ENCODE measurements at places on chromosomes 16 and 17. TPM values are rescaled to one million over a fixed set of nuclear protein-coding genes. Genes with fewer than 3 reads are reported as not detected.

DNA sequence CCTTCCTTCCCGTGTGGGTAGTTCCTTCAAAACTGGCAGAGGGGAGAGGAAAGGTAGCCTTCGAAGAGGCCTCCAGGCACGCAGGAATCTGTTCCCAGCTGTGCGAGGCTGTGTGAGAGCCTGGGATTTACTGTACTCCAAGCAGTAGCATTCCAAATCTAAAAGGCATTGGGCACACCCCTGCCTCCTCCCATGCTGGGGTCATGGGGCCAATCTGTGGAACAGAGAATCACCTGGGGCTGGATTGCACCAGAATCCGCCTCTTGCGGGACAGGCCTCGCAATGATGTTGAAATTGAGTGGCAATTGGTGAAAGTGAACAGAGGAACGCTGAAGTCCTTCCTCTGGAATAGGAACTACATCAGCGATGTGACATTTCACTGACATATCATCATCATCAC, 72.5 kb upstream of the IRX3 start:
- no peak for DNase-seq
- H3K27me3 ChIP-seq: no peaks in the 10 kb centered on the region
- H3K27ac ChIP-seq: no peak overlapping the region
- H3K4me1 ChIP-seq: no peaks in the 10 kb centered on the region

- no peak for DNase-seq
- H3K4me3 ChIP-seq: no peak overlapping the region
- no peaks in the 10 kb centered on the region for H3K36me3 ChIP-seq
Observed at GRCh38 chr17:51085150-51085805, 35.4 kb downstream of the SPAG9 start.

GRCh38 chr17:58665946-58666857, 25.6 kb downstream of the TEX14 start:
- no peak for DNase-seq
- H3K4me3 ChIP-seq: no peak overlapping the region
- no peaks in the 10 kb centered on the region for H3K36me3 ChIP-seq
- no peaks in the 10 kb centered on the region for H3K27me3 ChIP-seq
- peak overlapping the region; percentile 52 for H3K27ac ChIP-seq

DNA sequence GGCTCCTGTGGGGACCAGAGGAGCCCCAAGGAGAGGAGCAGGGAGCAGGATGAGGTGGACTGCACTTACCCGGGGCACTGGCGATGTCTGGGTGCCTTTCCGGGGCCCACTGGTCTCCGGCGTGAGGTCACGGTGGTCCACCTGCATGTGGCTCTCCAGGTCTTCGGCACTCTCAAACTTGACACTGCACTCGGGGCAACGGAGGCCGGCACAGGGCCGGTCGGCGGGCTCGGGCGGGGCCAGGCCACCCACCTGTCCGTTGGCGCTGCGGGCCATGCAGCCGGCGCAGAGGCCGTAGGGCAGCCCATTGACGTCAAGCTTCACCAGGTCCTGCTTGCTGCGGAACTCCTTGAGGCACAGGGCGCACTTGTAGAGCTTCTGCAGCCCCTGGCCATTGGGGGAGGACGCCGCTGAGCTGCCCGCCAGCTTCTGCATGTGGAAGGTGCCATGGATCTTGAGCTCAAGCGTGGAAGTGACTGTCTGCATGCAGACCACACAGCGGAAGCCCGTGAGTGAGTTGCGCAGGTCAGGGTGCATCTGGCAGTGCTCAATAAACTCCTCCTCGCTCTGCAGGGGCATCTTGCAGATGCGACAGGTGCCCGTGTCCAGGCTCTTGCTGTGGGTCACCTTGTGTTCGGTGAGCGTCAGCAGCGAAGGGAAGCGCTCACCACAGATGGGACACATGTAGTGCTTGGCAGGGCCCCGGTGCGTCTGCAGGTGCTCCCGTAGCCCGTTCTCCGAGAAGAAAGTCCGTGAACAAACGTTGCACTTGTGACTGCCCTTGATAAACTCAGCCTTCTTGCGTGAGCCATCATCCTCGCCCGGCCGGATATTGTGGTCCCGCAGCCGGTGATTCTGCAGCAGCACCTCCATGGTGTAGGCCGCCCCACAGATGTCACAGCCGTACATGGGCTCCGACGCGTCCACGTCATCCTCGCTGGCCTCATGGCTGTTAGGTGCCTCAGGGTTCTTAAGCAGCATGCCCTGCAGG, 220.0 kb downstream of the ZNF423 start:
- no peaks in the 10 kb centered on the region for H3K27me3 ChIP-seq
- no peak overlapping the region for H3K4me3 ChIP-seq
- H3K27ac ChIP-seq: no peak overlapping the region
- no peak for DNase-seq
- H3K36me3 ChIP-seq: no peaks in the 10 kb centered on the region
- peaks cover 28% of the 10 kb centered on the region for H3K4me1 ChIP-seq

GRCh38 chr17:77318491-77319210, 177.9 kb downstream of the SEC14L1 start:
- no peaks in the 10 kb centered on the region for H3K36me3 ChIP-seq
- H3K4me3 ChIP-seq: peak overlapping the region; percentile 38
- H3K27me3 ChIP-seq: no peaks in the 10 kb centered on the region
- no peak for DNase-seq
- H3K4me1 ChIP-seq: no peaks in the 10 kb centered on the region
- peak overlapping the region; percentile 97 for H3K27ac ChIP-seq

DNA sequence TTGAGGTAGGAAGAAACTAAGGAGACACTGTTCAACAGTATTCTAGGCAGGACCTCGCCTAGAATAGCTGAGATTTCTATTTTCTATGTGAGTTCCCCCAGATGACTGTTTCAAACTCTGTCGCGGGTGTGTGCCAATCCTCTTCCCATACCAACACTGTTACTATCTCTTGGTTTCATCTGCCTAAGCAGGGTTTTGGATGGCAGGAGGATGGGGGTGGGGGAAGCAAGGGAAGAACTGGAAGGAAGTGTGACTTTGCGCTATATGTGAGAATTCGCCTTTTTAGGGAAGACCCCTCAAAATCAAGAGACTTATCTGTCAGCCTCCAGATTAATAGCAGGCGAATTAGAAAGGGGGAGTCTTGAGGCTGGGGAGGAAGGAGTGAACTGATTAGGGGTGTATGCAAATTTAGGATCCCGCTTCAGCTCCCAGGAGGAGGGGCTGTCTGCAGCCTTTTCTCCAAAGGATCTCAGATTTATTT, 521 bp upstream of the G6PC3 start:
- peak overlapping the region; percentile 24 for H3K27ac ChIP-seq
- DNase-seq: no peak
- no peaks in the 10 kb centered on the region for H3K4me1 ChIP-seq
- H3K36me3 ChIP-seq: no peaks in the 10 kb centered on the region
- H3K4me3 ChIP-seq: peak overlapping the region; percentile 67
- no peaks in the 10 kb centered on the region for H3K27me3 ChIP-seq

DNA sequence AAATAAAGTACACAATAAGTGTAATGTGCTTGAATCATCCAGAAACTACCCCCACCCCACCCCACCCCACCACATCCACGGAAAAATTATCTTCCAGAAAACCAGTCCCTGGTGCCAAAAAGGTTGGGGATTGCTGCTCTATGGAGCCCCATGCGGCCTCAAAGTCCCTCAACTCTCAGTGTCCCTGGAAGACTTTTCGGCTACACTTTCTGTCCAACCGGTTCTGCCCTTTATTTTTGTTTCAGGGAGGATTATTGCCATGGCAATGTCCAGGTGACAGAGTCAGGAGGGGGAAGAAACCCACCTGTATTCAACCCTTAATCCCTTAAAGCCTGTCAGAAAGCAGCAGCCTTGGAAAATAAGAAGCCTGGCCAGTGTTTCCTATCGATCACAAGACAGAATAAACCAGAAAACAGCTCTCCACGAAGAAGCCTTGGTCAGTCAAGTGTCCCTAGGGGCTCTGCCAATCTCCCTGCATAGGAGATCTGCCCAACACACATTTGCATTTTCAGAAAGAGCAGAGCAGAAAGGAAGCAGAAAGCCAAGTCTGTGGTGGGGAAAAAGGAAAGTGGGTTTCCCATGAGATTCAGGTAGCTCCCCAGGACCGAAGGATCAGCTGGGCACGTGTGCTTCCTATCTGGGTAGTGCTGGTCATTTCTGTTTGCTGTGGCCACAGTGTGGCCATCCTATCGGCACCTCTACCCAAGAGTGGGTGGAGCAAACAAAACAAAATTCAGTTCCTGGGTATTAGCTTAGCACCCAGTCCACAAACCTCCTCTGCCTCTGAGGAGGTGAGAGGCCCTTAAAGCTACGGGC, 342.7 kb downstream of the SOX9 start:
- no peaks in the 10 kb centered on the region for H3K36me3 ChIP-seq
- no peak overlapping the region for H3K4me3 ChIP-seq
- DNase-seq: no peak
- H3K27ac ChIP-seq: no peak overlapping the region
- peaks cover 3% of the 10 kb centered on the region for H3K4me1 ChIP-seq

- no peaks in the 10 kb centered on the region for H3K4me1 ChIP-seq
- no peaks in the 10 kb centered on the region for H3K27me3 ChIP-seq
- no peak overlapping the region for H3K4me3 ChIP-seq
- H3K27ac ChIP-seq: no peak overlapping the region
- no peaks in the 10 kb centered on the region for H3K36me3 ChIP-seq
- DNase-seq: no peak
Observed at GRCh38 chr17:45708707-45709290, 75.3 kb upstream of the CRHR1 start.

GRCh38 chr17:27379888-27380533, 76.2 kb upstream of the KSR1 start:
- no peaks in the 10 kb centered on the region for H3K27me3 ChIP-seq
- no peaks in the 10 kb centered on the region for H3K36me3 ChIP-seq
- peak overlapping the region; percentile 44 for H3K4me3 ChIP-seq

DNA sequence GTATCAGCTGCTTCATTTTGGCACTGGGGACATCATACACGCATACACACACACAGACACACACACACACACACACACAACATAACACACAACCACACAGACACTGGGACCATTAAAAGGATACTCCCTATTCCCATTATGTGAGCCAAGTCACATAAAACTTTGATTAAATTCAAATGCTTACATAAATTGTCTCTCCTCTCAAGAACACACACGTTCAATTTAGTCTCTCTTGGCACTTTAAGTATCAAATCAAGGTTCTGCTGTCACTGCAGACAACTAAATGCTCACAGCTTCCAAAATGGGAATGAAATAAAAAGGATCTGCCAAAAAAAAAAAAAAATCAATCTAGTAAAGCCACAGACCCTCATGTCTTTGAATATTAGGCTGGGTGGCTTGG, 184.9 kb downstream of the RBFOX1 start:
- H3K4me3 ChIP-seq: no peak overlapping the region
- DNase-seq: no peak
- H3K27ac ChIP-seq: no peak overlapping the region
- H3K27me3 ChIP-seq: no peaks in the 10 kb centered on the region
- no peaks in the 10 kb centered on the region for H3K36me3 ChIP-seq

DNA sequence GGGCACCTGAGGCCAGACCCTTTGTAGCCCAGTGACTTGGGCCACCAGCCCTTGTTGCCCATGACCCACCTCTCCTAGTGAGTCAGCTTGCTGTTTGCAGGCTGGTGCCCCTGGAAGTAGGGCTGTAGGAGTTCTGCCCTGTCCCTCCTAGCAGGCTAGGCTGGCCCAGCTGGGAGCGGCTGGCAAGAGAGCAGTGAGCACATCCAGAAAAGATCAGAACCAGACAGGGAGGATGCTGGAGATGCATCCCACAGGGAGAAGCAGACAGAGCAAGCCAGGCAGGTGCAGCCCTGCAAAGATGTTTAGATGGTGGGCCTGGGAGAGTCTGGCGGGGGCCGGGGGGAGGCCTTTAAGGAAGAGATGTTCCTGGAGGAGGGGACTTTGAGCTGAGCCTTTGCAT, 2.4 kb downstream of the SLC5A10 start:
- H3K27ac ChIP-seq: no peak overlapping the region
- no peaks in the 10 kb centered on the region for H3K27me3 ChIP-seq
- no peaks in the 10 kb centered on the region for H3K36me3 ChIP-seq
- no peaks in the 10 kb centered on the region for H3K4me1 ChIP-seq

GRCh38 chr17:75601057-75601987, 13.7 kb downstream of the MYO15B start:
- peak; percentile 54 for DNase-seq
- no peaks in the 10 kb centered on the region for H3K4me1 ChIP-seq
- H3K27ac ChIP-seq: no peak overlapping the region
- no peak overlapping the region for H3K4me3 ChIP-seq

DNA sequence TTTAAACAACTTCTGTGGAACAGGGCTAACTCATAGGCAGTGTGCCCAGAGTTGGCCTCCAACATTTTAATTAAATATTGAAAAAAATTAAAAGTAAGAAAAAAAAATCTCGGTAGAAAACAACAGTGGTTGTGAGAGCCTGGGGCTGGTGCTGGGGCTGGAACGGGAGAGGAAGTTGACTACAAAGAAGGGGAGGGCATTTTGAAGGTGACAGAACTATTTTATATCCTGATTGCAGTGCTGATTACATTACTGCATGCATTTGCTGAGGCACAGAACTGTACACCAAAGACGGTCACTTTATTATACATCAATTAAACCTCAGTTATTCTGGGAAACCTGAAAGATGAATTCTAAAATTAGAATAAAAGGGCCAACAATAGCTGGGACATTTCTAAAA, 142.5 kb downstream of the PARN start:
- no peak for DNase-seq
- H3K27me3 ChIP-seq: no peaks in the 10 kb centered on the region
- H3K4me1 ChIP-seq: peaks cover 12% of the 10 kb centered on the region
- H3K4me3 ChIP-seq: peak overlapping the region; percentile 39
- no peaks in the 10 kb centered on the region for H3K36me3 ChIP-seq

DNA sequence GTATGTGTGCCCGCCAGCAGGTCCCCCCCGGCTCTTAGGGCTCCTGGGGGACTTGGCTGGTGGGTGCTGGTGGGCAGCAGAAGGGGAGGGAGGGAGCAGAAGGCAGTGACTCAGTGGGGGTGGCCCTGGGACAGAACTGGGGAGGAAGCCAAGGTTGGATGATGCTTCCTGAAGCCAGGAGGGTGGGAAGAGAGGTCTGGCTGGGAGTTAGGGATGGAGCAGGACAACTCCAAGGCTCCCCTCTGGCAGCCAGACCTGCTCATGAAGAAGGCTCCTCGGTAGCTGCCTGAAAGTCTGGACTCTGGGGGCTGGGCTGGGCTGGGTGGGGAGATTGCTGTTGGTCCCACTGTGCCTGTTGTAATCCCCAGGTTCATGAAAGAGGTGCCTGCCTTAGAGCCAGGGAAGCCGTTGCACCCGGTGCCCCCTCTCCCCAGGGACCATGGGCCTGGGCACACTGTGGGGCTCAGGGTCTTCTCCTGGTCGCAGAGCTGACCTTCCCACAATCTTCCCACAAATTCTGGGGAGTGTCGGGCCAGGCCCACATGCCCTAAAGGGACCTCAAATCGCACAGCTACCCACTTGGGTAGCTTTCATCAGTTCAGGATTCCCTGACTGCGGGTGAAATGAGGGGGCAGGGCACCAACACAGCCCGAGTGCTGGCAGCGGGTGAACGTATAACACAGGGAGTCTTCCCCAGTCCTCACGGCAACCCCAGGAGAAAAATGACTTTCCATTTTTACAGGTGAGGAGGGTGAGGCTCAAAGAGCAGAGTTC, 1.1 kb upstream of the PLEKHG4 start:
- H3K36me3 ChIP-seq: peaks cover 26% of the 10 kb centered on the region
- H3K27ac ChIP-seq: peak overlapping the region; percentile 93
- no peaks in the 10 kb centered on the region for H3K27me3 ChIP-seq
- peaks cover 33% of the 10 kb centered on the region for H3K4me1 ChIP-seq
- no peak for DNase-seq

The DHRS7C gene
- total RNA-seq: not detected

The ZNF652 gene
- 45.2 TPM for total RNA-seq

The TRPV3 gene
- 21.4 TPM for total RNA-seq

The MEOX1 gene
- 12.5 TPM for total RNA-seq

The TSPAN10 gene
- total RNA-seq: 0.22 TPM

The MSLN gene
- not detected for total RNA-seq

The SCIMP gene
- 1.1 TPM for total RNA-seq

The SSTR5 gene
- not detected for total RNA-seq

The ITGAX gene
- total RNA-seq: 9.3 TPM

The MEIOB gene
- not detected for total RNA-seq
